ENCODE measurements at places on chromosomes 1 and 21. TPM values are rescaled to one million over a fixed set of nuclear protein-coding genes. Genes with fewer than 3 reads are reported as not detected.
A peak's percentile ranks its signal among the peaks of the same experiment; 100 is the strongest.

The GJA9 gene
- 0.44 TPM for total RNA-seq

The PRR9 gene
- not detected for total RNA-seq

The SLC22A15 gene
- 6.6 TPM for total RNA-seq

The COL9A2 gene
- total RNA-seq: 0.64 TPM

The VHLL gene
- not detected for total RNA-seq

GRCh38 chr1:94746635-94747525 is 73.3 kb upstream of the SLC44A3 start:
- ATAC-seq: no peak

DNA sequence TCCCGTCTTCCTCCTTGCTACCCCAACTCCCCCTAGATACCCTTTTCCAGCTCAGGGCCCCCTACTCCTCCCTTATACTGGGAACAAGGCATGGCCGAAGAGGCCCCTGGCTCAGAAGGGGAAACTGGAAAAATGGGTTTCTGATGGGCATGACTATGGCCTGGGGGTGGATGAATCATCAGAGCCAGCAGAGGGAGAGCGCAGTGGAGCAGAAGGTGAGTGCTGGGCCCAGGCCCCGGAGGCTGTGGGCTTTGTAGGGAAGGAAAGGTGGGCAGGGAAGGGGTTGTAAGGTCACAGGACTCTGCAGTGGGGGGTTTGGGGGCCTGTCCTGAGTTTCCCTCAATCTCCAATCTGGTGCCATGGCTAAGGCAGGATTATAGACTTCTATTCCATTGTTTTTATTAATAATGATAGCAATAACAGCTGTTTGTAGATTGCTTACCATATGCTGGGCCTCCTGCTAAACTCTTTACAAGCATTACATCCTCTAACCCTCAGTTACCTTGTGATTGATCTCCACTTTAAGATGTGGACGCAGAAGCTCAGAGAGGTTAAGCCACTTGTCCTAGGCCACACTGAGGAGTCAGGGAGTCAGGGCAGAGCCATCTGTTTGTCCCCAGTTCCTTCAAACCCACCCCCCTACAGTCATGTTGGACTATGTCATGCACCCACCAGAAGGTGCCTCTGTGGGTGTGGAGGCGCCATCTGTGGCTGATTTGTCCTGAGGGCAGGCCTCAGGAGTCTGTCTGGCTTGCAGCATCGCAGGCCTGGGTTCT is 36.2 kb upstream of the ZNF362 start:
- ATAC-seq: peak; percentile 67

DNA sequence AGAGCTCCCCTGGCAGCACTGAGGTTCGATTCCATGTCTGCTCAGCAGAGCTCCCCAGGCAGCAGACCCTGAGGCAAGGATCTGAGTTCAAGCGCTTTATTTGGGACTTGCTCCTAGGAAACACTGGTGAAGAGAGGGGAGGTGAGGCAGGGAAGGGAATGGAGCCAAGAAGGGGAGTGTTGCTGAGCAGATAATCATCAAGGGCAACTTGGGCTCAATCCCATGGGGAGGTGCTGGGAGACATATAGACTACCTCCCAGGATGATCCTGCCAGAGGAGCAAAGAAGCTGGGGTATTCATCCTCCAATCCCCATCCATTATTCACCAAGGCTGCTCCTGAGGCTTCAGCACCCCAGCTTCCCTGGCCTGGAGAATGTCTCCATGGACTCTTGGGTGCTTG is 47.0 kb downstream of the GRIK3 start:
- no peak for ATAC-seq

GRCh38 chr1:223683586-223684487 is 18.3 kb upstream of the CAPN8 start:
- ATAC-seq: peak; percentile 65

DNA sequence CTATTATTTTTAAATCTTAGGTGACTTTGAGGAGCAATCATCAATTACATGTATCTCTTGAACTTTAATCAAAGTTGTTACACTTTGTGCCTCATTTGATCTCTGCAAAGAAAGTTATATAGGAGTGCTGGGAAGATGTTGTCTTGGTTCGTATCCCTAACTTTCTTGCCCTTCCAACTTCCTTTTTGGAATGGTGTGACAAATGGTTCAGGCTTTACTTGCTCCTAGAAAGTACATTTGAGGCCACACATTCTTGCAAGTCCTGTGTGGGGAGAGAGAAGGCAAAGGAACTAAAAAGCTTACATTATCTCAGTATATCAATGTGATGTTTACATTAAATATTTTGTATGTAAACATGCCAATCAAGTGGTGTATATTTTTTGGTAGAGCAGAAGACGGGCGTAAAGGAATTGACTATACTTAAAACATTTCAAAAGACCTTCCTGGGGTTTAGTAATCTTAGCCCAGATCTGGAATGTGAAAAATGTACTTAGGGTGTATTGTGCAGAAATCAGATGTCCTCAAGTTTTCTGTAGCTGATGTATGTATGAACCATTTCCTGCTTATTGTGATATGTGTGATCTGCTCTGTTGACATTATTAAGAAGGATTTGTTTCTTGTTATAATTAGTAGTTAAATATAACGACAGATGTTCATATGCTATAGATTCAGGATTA is 59.2 kb downstream of the USP25 start:
- ATAC-seq: no peak

DNA sequence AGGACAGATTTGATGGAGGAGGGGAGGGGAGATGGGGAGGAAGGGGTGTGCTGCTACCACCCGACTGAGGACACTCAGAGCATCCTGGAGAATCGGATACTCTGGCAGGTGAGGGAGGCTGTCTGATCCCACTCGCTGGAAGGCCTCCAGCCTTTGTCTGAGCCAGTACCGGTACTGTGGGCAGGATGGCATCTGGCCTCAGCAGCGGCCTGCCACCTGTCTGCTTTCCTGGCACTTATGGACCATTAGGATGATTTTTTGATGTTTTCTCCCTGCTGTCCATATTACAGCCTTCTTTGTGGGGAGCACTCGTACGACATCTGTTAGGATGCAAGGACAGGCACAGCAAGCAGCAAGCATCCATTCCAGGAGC is 11.5 kb downstream of the ATP2B4 start:
- ATAC-seq: no peak

GRCh38 chr1:65964123-65964522 is 171.4 kb downstream of the PDE4B start:
- no peak for ATAC-seq

DNA sequence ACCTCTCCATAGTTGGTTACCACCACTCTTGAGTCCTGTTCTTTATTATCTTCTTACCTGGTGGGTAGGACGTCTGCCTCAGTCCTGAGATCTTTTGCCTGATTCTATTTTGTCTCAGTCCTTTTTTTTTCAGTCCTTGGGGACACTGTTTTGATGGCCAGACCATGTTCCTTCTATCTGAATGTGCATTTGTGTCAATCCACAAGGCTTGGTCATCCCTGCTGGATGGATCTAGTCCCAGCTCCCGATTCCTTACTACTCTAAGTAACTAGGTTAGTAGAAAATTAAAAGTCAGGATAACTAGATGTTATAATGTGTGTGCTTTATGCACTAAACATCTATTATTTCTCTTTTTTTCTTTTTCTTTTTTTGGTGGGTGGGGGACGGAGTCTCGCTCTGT is 28.1 kb upstream of the AK4 start:
- ATAC-seq: no peak

GRCh38 chr1:1906185-1907097 is 8.6 kb upstream of the CALML6 start:
- peak; percentile 31 for ATAC-seq

- no peak for ATAC-seq
These were observed 14.5 kb upstream of the PTTG1IP start for GRCh38 chr21:44887807-44888580.

- no peak for ATAC-seq
These were observed 29.1 kb downstream of the SERINC2 start for GRCh38 chr1:31441970-31442647.

- no peak for ATAC-seq
These were observed 70.0 kb downstream of the SCCPDH start for GRCh38 chr1:246794048-246794827.

DNA sequence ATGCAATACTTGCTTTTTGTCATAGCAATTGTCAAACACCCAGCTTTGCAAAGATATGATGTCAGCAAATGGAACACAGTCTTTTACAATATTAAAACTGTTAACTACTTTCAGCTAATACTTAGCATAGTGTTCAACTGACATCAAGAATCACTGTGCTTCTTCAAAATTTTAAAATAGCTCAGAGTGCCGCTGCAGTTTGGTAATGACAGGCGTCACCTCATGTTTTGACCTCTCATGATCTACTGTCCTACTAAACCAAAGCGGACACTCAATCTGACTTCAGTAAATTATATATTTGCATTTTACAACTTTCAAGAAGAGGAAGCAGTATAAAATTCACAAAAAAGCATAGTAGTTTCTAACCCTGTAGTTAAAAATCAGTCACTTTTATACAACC is 2.0 kb downstream of the FMO1 start:
- no peak for ATAC-seq

All from esophagus mucosa (tissue), 1 donor.